ENCODE measurements at places on chromosomes 3 and 15.

- DNase-seq = no peak
Observed at GRCh38 chr3:127450331-127450730, 140.2 kb downstream of the TPRA1 start.

GRCh38 chr3:190375246-190375645, 12.7 kb upstream of the CLDN16 start:
- DNase-seq = no peak

GRCh38 chr3:71069797-71070196, 513.7 kb downstream of the FOXP1 start:
- no peak for DNase-seq

- DNase-seq = no peak
Observed at GRCh38 chr15:83476708-83477107, 29.6 kb downstream of the SH3GL3 start.

DNA sequence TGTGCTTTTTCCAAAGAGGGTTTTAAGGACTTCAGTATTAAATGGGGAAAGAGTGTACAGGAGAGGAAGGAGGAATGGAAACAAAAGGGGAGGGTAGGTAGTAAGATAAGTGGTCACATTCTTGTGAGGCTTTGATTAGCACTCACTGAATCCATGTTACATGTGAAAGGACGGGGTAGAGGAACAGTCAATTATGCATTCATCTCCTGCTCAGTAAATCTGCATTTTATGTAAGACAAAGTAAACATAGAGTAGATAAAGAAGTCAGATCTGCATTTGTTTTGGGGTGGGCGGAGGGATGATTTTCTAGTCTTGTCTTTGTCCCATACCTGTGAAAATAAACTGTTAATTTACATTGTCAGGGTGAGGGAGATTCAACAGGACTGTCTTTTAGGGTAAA, 50.8 kb downstream of the SACM1L start:
- no peak for DNase-seq

- no peak for DNase-seq
Observed at GRCh38 chr3:128182656-128183055, 29.4 kb downstream of the EEFSEC start.

GRCh38 chr15:75054172-75054897, 30.9 kb downstream of the PPCDC start:
- DNase-seq = no peak

DNA sequence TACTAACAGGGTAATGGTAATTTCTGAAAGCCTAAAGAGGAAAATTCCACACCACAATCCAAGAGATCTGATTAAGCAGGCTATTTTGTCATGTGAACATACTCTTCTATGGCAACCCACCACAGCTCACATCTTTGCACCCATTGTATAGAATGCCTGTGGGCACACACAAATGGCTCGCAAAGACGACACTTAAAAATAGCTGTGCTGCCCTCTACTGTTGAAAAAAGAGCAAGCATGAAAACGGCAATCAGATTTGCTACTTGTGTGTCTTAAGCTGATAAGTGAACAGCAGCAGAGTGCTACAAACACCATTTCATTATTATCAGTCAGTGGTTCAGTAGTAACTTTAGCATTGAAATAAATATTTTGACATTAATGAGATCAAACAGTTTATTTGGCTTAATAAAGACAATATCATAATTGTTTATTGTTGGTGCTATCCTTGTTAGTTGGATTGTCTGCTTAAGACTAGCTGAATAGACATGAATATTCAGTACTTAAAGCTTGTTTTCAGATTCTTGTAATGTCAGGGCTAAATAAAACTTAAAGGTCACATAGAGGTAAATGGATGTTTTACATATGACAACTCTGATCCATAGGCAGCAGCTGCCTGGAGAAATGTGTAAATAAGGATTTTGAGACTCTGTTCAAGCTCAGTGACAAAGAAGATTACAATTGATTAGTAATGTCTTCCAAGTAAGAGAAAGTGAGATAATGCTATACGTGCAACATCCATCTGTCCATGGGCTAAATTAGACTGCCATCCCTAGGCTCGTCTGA, 199.1 kb downstream of the LRRN1 start:
- DNase-seq = no peak

GRCh38 chr15:56040081-56041035, 46.9 kb upstream of the NEDD4 start:
- no peak for DNase-seq
